Smooth muscle cell of the brain vasculature (primary cell): ENCODE measurements at places on chromosomes 11 and 22.

DNA sequence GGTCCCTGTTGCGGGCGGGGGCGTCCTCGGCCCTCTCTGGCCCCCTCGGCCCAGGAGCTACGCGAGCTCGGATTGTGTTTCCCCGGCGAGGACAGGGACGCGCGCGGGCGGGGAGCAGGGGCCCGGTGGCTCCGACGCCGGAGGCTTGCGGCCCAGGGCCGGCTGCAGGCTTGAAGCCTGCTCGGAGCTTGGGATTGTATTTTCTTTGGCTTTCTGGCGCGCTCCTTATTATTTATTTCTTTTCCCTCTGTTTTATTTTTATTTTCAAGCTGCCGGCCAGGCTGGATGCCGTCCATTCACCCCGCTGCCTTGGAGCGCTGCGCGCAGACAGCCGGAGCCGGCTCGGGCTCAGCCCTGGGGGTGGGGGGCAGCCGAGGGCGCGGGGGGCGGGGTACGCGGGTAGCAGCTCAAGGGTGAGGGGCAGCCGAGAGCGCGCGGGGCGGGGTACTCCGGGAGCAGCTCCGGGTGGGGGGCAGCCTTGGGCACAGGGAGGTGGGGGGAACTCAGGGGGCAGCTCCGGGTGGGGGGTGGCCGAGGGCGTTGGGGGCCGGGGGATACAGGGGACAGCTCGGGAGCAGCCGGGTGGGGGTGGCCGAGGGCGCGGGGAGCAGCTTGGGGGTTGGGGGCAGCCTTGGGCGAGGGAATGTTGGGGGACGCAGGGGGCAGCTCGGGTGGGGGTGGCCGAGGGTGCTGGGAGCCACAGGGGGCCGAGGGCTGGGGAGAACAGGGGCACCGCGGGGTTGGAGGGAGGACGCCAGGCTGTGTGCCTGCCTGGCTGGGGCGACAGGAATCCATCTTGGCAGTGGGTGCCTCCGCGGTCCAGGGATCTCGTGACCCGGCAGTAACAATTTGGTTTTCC, 42.7 kb downstream of the KCNJ1 start:
- DNase-seq: no peak

GRCh38 chr11:95891423-95892170, 32.3 kb downstream of the MTMR2 start:
- no peak for DNase-seq

DNA sequence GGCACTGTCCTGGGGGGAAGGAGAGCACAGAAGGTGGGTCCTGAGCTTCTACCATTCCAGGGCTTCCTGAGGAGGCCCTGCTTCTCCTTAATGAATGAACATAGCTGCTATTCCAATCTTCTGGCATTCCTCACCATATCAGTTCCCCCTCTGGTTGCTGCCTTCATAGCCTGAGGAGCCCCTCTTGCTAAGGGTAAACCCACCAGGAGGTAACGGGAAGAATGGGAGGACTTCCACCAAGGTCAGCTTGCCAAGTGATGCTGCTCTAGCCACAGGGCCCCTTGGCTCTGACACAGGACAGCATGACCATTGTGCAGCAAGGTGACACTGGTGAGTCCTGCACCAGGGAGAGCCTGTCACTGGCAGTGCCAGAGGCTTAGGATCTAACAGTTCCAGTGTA, 1022.5 kb downstream of the TBC1D22A start:
- DNase-seq: no peak

DNA sequence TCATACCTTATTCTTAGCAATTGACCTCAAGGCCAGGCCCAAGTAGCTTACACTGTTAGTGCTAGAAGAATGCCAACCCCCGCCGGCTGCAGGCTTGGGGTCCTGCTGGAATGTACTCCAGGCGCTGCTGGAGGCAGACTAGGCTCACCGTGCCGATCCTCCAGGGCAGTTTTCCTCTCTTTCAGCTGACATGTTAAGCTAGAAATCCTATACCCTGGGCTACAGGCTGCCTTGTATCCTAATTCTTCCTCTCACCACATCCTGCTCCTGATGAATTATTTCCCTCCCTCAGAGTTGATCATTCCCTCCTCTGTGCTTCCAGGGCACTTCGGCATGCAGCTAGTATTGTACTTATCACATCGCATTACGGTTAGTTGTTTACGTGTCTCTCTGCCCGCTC, 3.4 kb downstream of the SPTBN2 start:
- no peak for DNase-seq

GRCh38 chr11:14255238-14255534, 103.8 kb downstream of the RRAS2 start:
- DNase-seq: no peak

GRCh38 chr22:23781065-23781464, 5.7 kb upstream of the SMARCB1 start:
- DNase-seq: no peak

GRCh38 chr22:45199723-45200122, 36.0 kb downstream of the NUP50 start:
- no peak for DNase-seq
